ENCODE measurements at places on chromosomes 2 and 18.

DNA sequence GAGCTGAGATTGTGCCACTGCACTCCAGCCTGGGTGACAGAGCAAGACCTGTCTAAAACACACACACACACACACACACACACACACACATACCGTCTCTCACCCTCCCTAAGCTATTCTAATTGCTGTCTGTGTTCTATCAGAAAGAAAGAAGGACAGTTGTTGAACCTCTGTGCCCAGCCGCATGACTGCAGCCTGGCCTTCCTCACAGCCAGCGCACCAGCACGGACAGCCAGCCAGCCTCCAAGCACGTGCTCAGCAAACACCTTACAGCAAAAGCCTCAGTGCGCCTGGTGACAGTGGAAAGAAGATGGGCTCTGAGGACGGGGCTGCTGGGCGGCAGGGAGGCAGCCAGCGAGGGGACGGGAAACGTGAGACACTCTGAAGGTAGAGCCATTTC lies 58.0 kb downstream of the ZNF516 start:
- DNase-seq: no peak

GRCh38 chr2:163637871-163638270 lies 97.9 kb downstream of the FIGN start:
- DNase-seq: no peak

- DNase-seq: no peak
These were observed 77.5 kb downstream of the GFPT1 start for GRCh38 chr2:69309351-69310110.

DNA sequence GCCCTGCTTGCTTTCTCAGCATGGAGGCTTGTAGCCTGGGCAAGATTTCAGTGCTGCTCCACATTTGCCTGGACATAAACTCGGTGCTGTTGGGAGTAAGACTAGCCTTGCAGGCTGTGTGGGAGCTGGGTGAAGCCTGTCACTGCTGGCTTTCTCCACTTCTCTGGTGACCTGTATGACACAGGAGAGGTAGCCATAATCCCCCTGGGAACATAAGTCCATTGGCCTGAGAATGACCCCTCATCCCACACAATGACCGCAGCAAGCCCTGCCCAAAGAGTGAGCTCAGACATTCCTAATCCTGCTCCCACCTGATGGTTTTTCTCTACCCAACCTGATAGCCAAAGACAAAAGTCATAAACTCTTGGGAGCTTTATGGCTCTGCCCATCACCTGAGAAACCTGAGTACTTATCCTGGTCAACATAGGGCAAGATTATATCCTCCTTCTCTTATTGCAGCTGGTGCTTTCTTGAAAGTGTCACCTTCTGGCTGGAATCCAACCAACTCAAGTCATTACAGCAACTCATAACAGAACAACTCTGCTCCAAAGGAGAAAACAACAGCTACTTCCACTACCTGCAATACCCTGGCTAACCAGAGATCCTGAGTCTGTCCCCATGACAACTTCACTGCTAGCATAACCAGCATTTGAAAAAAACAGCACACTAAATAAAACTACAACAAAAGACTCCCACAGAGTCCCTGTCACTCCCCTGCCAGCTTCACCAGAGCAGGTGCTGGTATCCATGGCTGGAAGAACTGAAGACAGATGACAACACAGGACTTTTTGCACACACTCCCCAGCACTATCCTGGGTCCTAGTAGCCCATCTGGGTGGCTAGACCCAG lies 834.4 kb upstream of the DDX18 start:
- peak; percentile 74 for DNase-seq

DNA sequence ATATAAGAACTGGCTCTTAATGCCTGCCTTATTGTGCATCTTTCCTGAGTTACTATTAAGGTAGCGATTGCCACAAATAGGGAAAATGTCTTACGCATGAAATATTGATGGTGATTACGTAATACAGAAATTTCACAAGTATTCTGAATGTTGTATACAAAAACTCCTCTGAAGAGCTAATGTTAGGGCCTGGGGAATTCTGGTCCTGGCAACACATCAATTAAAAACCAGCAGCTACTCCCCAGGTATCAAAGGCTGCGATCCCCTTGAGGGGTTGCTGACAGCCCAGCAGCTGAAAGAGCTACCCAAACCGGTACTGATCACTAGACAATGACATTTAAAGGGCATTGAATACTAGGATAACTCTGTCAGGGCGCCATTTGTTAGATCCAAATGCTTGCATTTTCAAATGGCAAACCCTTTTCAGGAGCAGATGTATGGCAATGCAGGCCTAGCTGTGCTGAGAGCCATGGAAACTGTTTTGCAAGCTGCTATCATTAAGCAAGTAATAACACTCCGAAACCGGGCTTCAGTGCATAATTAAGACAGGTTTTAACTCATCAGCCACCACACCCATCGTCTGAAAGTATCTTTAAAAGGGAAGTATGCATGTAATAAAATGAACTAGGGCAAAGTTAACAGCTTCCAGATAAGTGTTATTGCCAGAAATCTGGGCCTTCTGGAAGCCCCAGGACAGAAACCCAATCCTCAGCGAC lies 78.4 kb downstream of the CLHC1 start:
- no peak for DNase-seq

GRCh38 chr2:165533331-165533730 lies 63.8 kb downstream of the CSRNP3 start:
- no peak for DNase-seq
